NCI-H510A treated with DMSO at 0.1 percent for 48 hours (cell line): ENCODE measurements at places on chromosomes 11 and 22.

DNA sequence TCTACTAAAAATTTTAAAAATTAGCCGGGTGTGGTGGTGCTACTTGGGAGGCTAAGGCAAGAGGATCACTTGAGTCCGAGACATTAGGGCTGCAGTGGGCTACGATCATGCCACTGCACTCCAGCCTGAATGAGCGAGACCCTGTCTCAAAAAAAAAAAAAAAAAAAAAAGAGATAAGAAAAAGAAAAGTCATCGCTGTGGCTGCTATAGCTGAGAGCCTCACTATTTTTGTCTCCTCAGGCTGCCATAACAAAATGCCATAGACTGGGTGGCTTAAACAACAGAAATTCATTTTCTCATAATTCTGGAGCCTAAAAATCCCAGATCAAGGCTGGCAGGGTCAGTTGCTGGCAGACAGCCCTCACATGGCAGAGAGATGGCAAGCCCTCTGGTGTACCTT is 30.1 kb upstream of the DEPDC7 start:
- no peak for DNase-seq

GRCh38 chr22:43100225-43100624 is 10.3 kb upstream of the BIK start:
- no peak for DNase-seq

DNA sequence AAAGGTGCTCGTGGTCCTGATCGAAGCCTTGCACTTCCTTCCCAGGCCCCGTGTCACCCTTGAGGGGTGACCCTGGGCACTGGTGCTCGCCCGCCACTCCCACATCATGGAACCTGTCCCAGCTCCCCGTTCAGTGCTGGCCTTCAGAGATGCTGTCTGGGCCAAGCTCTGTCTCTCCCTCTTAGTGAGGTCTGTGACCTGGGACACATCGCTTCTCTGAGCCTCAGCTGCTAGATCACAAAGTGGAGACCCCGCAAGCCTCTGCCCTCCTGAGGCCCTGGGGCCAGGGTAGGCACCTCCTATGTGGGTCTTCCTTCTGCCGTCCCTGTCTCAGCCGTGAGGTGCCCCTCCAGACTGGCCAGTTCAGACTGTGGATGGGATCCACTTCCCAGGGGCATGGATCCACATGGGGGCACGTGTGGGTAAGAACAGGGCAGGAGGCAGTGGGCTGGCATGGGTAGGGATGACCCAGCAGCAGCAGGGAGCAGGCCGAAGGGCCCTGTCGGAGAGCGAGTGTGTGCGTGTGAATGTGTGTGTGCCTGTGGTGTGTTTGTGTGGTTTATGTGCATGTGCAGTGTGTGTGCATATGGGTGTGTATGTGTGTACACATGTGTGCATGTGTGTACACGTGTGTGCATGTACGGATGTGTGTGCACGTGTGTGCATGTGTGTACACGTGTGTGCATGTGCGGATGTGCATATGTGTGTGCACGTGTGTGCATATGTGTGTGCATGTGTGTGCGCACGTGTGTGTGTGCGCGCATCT is 1073.7 kb downstream of the BRD1 start:
- DNase-seq = no peak

DNA sequence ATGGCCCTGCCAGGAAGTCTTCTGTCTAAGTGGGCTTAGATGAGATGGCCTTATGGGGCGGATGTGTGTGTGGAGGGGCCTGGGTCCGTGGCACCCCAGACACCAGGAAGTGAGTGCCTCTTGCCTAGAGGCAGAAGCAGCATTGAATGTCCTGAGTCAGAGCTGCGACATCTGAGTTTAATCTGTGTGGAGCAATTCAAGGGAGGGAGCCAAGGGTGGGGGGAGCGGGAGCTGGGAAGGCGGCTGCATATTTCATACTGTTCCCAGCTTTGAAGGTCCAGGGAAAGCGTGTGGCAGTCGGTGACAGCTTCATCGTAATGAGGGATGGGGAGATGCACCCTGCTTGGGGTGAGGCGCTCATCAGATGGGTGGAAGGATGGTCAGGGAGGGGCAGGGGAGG is 73.5 kb upstream of the THY1 start:
- no peak for DNase-seq

DNA sequence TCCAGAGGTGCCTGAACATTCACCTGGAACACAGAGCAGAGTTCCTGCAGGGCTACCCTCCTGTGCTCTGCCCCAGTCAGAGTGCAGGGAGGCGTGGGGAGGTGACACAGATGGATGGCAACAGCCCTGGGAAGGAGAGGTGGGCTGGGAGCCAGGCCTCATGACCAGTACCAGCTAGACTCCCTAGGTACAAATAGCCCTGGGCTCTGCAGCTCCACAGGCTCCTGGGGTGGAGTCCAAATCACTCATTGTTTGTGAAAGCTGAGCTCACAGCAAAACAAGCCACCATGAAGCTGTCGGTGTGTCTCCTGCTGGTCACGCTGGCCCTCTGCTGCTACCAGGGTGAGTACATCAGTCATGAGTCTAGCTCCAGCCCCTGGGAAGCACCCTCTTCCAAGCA is at the start of gene SCGB1D2:
Gene SCGB1D2 (plus strand): TSS at position 219 of the 400 bp plus-strand sequence. CDS start 69 bp downstream, at position 288.
- DNase-seq = peak; percentile 5

DNA sequence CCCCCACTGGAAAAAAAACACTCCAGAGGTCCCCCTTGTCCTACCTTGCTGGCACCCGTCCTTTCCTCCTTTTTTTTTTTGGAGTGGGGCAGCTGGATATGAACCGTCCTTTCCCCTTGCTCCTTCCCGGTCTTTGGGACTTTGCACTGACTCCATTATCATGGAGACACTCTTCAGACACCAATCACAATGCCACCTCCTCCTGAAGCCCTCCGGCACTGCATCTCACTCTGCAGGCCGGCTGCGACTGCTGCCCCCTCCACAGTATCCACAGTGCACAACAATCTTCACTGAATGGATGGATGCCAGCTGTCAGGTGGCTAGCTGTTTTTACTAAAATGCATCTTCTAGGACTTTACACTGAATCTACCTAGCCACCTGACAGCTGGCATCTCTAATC is 12.7 kb upstream of the RGL4 start:
- DNase-seq = no peak

DNA sequence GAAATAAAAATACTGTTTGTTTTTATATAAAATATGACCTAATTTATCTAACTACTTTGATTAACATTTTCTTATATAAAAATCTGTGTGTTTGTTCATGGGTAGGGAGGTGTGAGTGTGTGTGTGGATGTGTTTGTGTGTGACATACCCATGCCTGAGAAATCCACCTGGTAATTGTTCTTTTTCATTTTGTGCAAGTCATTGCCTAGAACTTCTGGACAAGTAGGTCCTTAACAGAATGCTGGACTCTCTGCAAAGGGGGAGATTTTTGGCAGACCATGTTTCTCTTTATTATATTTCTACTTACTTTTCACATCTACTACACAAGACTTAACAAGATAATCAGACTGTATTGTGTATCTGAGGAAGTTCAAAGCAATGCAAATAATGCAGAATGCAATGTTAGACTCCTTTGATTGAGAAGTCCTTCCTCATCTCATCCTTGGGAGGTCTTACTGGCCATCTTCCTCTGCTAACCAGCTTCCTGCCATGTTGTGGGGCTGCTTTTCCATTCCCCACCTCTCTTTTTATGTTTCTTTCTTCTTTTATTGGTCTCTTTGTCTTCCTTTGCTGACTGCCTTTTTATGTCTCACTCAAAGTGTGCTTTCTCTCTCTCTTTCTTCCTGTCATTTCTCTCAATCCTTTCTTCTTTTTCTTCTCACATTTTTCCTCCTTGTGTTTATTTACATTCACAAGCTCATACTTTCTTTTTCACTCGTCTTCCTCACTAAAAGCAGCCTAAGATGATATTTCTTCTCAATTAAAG is 1017.0 kb upstream of the CNTN5 start:
- no peak for DNase-seq

- no peak for DNase-seq
Observed at GRCh38 chr11:111778047-111778558, 11.9 kb upstream of the PPP2R1B start.

GRCh38 chr11:9951807-9952206 is 287.9 kb downstream of the SWAP70 start:
- no peak for DNase-seq

DNA sequence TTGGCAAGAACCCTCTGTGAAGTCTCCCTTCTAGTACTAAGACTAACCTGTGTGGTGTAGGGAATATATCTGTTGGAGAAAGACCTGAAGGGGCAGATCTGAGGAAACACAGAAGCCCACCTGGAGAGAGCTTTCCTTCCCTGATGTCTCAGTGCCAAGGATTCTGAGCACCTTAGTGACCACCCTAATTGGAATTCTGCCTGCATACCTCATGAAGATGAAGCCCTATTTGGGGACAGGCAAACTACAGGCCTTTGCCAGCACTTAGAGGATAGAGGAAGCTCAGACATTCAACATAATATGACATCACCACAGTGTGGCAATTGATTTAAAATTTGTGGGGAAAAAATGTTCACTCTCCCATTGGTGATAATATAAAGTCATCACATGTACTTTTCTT is 766.2 kb upstream of the KIRREL3 start:
- DNase-seq = no peak

GRCh38 chr11:105942921-105943320 is 79.1 kb downstream of the MSANTD4 start:
- DNase-seq = no peak

GRCh38 chr11:95727620-95728019 is 62.0 kb downstream of the FAM76B start:
- no peak for DNase-seq

DNA sequence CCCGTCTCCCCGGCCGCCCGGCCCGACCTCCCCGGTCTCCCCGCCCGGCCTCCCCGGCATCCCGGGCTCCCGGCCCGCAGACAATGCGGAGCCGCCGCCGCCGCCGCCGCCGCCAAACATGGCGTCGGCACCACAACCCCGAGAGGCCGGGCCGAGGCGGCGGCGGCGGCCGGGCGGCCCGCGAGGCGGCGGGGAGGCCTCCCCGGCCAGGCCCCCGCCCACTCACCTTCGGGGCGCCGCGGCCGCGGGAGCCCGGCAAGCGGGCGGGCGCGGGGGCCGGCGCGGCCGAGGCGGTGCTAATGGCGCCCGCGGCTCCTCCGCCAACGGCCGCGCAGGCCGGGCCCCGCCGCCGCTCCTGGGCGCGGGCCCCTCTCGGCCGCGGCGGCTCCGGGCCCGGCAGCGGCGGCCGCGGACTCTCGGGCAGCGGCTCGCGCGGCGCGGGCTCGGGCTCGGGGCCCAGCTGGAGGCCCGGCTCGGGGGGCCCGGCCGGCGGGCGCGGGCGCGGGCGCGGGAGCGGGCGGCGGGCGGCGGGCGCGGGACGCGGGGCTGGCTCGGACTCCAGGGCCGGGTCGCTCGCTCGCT is 311 bp downstream of the BRD1 start:
- no peak for DNase-seq

DNA sequence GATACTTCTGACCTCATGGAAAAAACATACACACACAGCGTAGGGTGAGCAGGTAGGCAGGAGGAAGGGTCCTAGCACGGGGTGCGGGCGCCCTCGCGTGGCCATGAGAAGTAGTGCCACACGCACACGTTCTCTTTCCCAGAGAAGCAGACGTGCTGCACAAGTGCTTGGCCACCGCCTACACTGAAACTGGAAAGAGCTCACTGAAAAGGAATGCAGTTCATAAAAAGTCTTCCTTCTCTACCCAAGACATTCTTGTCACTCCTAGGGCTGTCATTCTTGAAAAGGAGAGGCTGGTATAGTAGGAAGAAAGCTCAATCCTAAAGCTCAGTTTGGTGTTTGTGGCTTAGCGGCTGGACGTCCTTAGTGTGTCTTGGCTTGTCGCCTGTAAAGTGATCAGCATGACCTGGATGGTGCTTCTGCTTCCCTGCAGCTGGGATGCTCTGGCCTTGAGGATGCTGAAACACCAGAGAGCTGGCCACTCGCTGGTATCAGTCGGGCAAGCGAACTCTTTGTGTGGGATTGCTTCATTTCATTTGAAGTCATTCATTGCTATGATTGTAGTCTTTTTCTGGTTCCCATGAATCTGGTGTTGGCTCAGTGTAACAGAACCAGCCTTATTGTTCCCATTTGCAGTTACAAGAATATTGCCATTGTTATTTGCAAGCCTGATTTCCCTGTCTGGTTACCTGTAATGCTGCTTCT is 303.8 kb downstream of the NTM start:
- peak; percentile 57 for DNase-seq

DNA sequence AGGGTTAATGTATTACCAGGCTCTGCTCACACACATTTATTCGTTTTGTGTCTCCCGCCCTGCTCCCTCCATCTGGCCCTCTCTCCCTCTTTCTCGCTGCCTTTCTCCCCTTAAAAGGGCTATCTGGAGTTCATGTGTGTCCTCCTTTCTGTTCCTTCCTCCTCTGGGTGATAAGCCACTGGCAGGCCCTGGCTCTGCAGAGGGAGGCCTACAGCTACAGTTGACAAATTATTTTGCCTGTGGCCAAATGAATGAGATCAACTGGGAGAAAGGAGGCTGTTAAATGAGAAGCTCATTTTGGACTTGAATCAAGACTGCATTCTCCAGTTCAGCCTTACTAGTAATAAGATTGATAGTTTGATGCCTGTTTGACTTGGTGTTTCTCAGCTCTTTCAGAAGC is 17.5 kb upstream of the OPCML start:
- DNase-seq = no peak

GRCh38 chr11:2770096-2770751 is 70.4 kb upstream of the KCNQ1OT1 start:
- DNase-seq = no peak

DNA sequence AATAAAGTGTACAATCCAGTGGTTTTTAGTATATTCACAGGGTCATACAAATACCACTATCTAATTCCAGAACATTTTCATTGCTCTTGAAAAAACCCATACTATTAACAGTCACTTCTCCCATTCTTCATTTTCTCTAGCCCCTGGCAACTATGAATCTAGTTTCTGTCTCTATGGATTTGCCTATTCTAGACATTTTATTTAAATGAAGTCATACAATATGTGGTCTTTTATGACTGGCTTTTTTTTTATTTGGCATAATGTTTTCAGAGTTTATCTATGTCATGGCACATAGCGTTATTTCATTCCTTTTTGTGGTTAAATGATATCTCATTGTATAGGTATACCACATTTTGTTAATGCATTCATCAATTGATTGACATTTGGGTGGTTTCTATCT is 59.4 kb downstream of the KDM2A start:
- no peak for DNase-seq

GRCh38 chr11:15770798-15771414 is 585.4 kb downstream of the SOX6 start:
- no peak for DNase-seq

- no peak for DNase-seq
Observed at GRCh38 chr22:29397791-29398190, 9.4 kb upstream of the AP1B1 start.

- no peak for DNase-seq
Observed at GRCh38 chr11:134393638-134394037, 18.4 kb downstream of the B3GAT1 start.
